ENCODE measurements at places on chromosomes 16 and 17.
A peak's percentile ranks its signal among the peaks of the same experiment; 100 is the strongest.

- DNase-seq: peak; percentile 53
These were observed 996 bp downstream of the SUMO2 start for GRCh38 chr17:75181608-75182318.

DNA sequence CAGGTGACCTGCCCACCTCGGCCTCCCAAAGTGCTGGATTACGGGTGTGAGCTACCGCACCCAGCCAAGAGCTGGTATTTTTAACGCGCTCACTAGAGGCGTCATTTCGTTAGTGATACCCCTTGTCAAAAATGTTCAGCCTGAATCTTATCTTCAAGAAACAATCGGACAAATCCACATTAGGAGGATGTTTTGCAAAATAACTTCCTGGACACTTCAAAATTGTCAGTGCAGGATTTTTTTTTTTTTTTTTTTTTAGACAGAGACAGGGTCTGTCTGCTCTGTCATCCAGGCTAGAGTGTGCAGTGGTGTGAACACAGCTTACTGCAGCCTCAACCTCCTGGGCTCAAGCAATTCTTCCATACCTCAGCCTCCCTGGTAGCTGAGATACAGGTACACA is 63.0 kb downstream of the RMI2 start:
- DNase-seq: no peak

GRCh38 chr16:78743556-78743955 is 644.1 kb downstream of the WWOX start:
- DNase-seq: no peak

DNA sequence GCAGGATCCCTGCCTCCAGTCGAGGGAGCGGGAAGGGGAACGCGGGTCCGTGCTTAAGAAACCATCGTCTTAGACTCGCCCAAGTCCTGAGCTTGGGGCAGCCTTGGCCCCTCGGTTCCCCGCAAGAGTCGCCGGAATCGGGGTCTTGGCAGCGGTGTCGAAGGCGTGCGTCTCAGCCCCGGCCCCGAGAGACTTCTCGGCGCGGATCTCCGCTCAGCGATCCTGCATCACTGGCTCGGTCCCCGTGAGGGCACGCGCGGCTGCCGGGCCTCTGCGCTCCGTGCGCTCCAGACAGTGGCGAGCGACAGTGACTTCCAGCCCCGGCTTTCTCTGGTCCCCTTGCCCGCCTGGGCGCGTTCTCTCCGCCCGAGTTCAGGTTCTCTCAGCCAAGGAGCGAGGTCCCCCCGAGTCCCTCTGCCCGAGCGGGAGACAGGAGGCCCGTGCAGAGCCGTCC is 380 bp downstream of the HS3ST3A1 start:
- DNase-seq: no peak

DNA sequence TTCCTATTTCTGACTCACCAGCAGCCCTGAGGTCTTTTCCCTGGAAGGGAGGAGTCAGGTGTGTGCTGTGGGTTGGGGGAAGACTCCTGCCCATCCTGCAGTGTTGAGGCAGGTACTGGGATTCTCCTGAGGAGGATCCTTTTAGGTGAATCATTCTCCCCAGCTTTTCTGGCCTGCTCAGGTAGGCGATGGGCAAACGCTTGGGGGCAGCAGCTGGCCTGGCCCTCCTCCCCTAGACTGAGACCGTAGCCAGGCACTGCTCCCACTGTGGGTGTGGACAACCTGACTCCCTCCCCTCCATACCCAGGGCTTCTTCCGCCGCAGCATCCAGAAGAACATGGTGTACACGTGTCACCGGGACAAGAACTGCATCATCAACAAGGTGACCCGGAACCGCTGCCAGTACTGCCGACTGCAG is 15.1 kb downstream of the GJD3 start:
- no peak for DNase-seq

DNA sequence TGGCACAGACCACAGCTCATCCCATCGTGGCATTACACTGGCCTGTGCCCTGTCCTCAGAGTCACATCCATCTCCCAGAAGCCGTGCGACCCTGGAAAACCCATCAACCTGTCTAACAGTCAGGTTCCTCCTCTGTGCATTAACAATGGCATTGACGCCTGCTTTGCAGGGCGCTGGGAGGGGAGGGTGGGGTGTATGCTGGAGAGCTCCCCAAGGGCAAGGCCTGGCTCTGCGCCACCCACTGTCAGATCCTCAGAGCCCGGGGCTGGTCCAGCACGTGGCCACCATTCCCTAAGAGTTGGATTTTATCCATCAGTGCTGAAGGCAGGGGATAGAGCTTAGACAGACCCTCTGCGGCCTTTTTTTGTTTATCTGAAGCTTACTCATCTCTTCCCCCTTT is 28.7 kb downstream of the NOS2 start:
- DNase-seq: no peak

DNA sequence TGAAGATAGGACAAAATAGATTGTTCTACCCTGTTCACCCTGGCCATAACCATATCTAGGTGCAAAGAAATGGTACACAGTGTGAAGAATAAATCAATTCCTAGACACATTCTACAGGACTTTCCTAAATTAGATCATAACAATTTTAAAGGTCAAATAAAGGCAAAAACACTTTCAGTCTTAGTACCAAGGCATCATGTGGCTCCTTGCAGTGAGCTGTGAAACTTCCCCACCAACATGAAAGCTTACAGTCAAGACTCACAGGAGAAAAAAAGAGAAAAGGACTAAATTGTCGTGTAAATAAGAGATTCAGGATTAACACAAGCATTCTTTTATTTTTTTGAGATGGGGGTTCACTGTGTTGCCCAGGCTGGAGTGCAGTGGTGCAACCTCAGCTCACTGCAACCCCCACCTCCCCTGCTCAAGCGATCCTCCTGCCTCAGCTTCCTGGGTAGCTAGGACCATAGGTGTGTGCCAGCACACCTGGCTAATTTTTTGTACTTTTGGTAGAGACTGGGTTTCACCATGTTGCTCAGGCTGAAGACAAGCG is 14.2 kb downstream of the NSMCE1 start:
- DNase-seq: peak; percentile 93

GRCh38 chr17:74089869-74090464 is 113.5 kb upstream of the RPL38 start:
- DNase-seq: peak; percentile 75

DNA sequence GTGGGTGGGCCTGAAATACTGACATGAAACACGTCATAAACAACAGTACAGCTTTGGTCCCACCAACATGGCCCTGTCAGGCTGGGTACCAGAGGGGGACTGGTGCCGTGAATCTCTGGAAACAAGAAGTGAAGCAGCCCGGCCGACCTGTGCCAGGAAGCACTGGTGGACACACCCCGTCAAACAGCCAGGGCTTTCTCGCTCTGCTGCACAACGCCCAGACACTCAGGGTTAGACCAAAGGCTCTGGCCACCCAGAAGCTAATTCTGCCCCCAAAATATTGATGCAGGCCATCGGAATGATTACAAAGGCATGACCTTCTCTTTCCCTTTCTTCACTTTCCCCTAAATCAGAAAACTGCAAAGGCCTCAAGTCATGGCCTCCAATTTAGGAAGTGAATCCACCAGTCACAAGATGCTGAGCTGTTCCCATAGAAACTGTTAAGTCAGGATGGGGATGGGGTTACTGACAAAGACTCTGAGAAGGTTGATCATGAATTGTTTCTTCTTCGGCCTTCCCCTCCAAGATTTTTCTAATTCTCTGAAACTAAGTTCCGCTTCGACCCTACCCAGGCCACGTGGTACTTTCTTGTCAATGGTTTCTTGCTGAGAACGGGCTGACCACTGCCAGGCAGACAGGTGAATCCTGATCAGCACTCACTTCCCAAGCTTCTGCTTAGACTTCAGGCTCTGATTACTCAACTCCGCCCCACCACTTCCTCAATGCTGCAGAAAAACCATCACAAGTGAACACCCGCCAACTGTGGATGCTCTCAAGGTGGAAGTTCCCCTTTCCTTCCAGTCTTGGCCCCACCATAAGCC is 6.7 kb downstream of the PITPNA start:
- DNase-seq: peak; percentile 94

GRCh38 chr16:70743791-70744190 is 57.2 kb downstream of the VAC14 start:
- no peak for DNase-seq

DNA sequence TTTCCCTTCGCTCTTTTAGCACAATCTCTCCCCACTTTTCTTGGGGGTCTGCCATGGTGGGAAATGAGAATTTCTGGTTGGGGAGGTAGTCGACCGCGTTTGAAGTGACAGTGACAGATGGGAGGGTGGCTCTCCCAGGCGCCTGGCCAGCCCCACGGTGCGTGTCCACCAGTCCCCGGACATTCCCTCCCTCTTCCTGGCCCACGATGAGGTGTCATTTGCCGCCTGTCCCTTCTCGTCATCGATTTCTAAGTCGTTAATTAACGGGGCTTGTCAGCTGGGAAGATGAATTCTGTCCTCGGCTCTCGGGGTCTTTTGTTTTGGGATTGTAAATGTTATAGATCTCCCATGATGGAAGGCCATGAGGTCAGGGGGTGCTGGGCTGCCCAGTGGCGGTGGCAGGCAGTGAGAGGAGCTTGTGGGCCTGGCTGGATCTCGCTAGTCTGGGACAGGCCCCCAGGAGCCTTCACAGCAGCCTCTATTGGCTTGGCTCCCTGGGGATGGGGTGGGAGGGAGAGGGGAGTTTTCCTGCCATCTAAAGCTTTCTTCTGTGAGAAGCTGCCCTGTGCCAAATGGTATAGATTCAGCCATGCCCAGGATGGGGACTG is 164.2 kb downstream of the MRM1 start:
- no peak for DNase-seq

- no peak for DNase-seq
These were observed 131.4 kb downstream of the RPTOR start for GRCh38 chr17:80676096-80676466.

DNA sequence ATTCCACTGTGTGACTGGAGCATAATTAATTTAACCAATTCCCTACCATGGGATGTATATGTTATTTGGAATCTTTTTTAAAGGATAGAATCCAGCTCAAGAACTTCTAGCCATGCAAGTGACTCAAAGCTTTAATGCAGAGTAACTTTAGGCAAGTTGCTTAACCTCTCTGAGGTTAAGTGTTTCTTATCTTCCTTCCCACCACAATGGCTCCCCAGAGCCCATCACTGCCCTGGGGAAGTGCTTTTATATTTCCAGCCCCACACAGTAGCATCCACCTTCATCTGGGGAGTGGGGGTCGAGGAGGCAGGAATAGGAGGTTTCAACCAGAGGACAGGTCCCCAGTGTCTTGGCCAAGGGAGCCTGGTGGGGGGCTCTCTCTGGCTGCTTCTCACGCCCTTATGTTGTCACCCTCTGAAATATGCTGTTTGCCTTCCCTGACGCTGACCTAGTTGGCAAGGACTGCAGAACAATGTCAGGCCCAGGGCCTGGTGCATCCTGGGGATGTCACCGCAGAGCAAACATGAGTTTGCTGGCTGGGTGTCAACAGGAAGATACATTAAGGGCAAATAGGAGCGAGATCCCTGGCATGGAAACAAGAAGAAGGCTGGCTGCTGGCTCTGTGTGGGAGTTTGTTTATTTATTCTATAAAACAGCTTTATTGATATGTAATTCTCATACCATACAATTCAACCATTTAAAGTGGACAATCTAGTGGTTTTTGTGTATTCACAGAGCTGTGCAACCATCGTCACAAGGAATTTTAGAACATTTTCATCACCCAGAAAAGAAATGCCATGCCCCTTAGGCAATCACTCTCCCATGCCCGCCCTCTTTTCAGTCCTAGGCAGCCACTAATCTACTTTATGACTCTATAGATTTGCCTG is 46.6 kb upstream of the WSB1 start:
- DNase-seq: peak; percentile 37

GRCh38 chr16:9090101-9090959 is 1.1 kb upstream of the HAPSTR1 start:
- DNase-seq: no peak

DNA sequence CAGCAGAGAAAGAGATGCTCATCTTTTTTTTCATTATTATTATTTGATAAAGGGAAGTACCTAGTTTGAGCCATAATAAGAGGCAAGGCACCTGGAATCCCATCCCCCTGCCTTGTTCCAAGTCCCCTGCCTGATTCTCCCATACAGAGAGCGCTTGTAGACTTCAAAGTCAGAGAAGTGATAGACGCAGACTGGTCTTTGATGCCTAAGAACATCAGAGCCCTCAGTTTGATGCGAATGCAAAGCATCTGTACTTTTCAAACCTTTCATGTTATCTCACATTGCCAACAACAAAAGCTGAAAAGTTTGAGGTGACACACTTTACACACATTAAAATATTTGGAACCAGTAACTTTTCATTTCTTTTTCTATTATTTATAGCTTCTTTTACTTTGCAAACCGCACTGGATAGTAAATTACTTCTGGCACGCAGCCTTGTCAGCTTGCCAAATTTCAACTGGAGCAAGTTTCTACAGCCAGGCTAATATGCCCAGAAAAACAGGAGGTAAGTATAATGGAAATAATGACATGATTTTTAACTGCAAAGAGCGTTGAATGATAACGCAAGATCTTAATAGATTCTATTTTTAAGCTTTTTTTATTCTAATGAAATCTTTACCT is 5.9 kb upstream of the UTP6 start:
- DNase-seq: no peak

DNA sequence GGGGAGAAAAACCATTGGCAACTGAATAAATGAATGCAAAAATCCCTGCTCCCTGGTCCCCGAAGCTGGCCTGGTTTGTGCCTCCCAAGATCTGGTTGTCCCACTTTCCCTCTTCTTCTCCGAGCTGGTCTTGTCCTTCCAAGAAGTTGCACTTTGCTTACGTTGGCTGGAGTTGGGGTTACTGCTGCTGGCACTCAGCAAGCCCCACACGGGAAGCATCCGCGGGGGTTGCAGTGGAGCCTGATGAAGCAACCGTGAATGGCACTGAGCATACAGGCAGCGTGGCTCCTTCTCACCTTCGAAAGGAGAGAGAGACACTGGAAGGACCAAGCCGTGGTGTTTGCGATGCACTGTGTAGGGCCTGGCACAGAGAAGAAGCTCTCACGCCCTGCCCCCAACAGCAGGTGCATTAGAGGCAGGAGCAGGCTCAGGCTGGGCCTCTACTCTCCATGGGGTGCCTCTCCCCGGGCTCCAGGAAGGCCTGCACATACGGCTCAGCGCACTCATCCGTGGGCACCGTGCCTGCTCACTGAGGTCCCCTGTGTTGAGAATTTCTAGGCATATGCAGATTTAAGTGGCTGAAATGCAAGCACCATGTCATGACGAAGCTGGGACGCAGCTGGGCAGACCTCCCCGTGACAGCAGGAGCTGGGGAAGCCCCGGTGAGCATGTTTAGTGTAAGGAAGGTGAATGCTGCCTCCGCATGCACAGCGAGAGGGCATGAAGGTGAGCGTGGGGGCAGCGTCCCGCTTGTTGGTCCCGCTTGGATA is 12.1 kb downstream of the CA5A start:
- no peak for DNase-seq

DNA sequence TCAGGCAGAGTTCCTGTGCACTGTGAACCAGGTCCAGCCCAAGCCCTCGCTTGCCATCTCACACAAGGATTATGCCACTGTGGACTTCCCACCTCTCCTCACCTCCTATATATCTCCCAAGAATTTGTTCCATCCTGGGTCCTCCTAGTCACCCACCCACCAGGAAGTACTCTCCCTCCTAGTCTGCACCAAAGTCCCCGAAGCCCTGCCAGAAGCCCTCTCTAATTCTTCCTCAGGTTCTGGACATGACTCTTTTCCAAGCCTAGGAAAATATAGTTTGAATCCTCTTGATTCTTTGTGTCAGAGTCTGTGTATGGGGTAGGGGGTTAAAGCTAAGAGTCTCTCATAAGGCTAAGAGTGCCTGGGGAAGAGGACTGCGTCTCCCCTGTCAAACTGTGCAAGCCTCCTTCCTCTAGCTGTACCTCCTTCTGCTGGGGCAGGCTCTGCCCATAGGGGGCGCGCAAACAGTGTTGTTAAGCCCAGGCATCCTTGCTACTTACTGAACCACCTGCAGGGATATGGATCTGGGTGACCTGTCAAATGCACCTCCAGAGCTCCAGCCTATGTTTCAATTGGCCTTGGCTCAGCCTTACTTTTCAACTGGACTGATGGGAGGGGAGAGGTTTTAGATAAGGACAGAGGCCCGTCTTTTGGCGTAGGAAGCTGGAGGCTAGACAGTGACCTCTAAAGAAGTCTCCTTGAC is 16.6 kb upstream of the DLX4 start:
- peak; percentile 78 for DNase-seq
